Chondrocyte (in vitro differentiated cells): ENCODE measurements at places on chromosomes 13 and 19.

DNA sequence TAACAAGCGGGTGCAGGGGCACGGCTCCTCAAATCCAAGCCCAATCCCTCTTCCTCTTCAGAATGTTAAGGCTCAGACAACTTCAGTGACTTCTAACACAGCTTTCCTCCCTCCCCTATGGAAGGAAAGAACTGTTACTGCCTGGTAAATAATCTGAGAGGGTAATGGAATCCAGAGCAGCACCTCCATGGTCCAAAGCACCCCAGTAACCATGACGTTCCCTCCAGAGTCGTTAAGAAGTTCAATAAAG, 969 bp downstream of the AKT2 start:
- DNase-seq: peak; percentile 8
- H3K27ac ChIP-seq: peak overlapping the region; percentile 93
- peak overlapping the region; percentile 89 for H3K4me3 ChIP-seq

- peaks cover 24% of the 10 kb centered on the region for H3K36me3 ChIP-seq
- H3K27me3 ChIP-seq: no peaks in the 10 kb centered on the region
- H3K4me1 ChIP-seq: peaks cover 44% of the 10 kb centered on the region
- DNase-seq: no peak
- H3K4me3 ChIP-seq: no peak overlapping the region
Observed at GRCh38 chr19:48870048-48870447, 1.6 kb upstream of the PLEKHA4 start.

DNA sequence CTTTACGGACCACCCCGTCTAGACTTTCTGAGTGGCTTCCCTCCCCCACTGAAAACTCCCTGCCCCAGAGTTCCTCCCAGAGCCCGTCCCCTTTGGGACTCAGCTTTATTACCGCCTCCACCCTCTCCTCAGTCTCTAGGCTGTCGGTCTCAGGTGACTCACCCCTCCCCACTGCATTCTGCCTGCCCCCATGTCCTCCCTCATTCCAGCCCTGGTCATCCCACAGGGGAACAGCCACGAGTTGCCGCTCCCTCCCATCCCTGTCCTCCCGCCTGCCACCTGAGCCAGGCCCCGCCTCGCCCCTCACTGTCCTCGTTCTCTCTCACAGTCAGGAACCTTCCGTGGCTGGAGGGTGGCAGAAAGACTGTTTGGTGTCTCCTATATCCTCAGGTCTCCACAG, 57.3 kb downstream of the SMARCA4 start:
- H3K27me3 ChIP-seq: no peaks in the 10 kb centered on the region
- H3K4me3 ChIP-seq: no peak overlapping the region
- no peak for DNase-seq
- H3K4me1 ChIP-seq: peaks cover 10% of the 10 kb centered on the region
- peak overlapping the region; percentile 71 for H3K27ac ChIP-seq

DNA sequence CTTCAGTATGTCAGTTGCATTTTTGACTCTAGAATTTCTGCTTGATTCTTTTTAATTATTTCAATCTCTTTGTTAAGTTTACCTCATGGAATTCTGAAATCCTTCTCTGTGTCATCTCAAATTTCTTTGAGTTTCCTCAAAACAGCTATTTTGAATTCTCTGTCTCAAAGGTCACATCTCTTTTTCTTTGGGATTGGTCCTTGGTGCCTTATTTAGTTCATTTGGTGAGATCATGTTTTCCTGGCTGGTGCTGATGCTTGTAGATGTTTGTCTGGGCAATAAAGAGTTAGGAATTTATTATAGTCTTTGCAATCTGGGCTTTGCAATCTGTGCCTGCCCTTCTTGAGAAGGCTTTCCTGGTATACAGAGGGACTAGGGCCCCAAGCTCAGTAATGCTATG, 18.5 kb upstream of the KBTBD7 start:
- no peak overlapping the region for H3K27ac ChIP-seq
- H3K4me1 ChIP-seq: peaks cover 5% of the 10 kb centered on the region
- no peak for DNase-seq
